Stimulated activated CD4-positive, alpha-beta T cell treated with anti-CD3 and anti-CD28 coated beads, TNF-alpha, amount 100 ng/mL, for 1 hour (primary cell): ENCODE measurements at places on chromosomes 3 and 15.

DNA sequence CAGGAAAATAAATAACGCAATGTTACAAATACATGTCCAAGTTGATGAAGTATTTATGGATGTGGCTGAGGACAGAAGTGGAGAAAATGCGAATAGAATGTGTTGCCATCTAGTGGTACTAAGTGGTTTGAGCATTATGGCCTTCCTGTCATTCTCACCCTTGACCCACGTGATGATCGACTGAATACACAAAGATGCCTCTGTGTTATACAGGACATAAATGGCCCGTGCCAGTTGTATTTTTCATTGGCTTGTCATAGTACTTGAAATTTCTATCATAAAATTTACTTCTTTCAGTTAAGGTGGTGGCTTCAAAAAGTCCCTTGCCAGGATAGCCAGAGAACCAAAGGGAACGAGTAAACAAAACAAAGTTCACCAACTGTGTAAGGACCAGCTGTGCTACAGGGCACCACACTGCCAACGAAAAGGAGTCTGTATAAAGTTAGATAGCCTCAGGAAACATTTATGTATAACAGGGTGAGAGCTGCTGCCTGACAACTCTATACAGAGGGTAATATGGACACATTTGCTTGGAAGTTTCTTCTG lies 103.7 kb downstream of the MYH15 start:
- no peak for DNase-seq

GRCh38 chr3:138624518-138624917 lies 15.9 kb downstream of the FAIM start:
- DNase-seq: no peak

GRCh38 chr3:11131371-11131770 lies 22.9 kb upstream of the HRH1 start:
- DNase-seq: no peak

- DNase-seq: no peak
Observed at GRCh38 chr3:166743481-166744134, 636.5 kb downstream of the ZBBX start.

DNA sequence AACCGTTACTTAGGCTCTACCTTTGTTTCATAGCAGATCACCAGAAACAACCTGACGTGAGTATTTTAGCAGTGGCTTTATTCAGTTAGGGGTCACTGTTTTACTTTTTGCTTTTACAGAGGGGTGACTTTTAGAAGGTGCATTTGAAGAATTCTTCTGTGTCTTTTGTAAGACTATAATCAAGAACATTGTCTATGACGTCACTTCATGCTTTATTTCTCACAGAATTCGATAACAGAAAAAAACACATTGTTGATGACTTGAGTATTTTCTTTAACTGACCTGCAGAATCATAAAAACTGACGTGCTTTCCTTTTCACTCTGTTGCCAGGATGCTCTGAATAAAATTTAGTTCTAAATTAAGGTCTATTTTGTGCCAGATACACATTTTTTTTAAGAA lies 244.5 kb downstream of the SLC9A9 start:
- DNase-seq: no peak
